Naive thymus-derived CD8-positive, alpha-beta T cell (primary cell): ENCODE measurements at places on chromosomes 16 and 17.

- H3K27ac ChIP-seq, result no peak overlapping the region
- H3K4me1 ChIP-seq, result peaks cover 36% of the 10 kb centered on the region
- no peak for DNase-seq
- H3K36me3 ChIP-seq, result peaks cover 4% of the 10 kb centered on the region
- H3K4me3 ChIP-seq, result no peak overlapping the region
These were observed 80.9 kb downstream of the PRKCA start for GRCh38 chr17:66383333-66383732.

GRCh38 chr17:22570144-22570845 lies 878.0 kb downstream of the KCNJ18 start:
- H3K4me3 ChIP-seq, result no peak overlapping the region
- no peaks in the 10 kb centered on the region for H3K36me3 ChIP-seq
- H3K27ac ChIP-seq, result no peak overlapping the region
- no peak for DNase-seq

DNA sequence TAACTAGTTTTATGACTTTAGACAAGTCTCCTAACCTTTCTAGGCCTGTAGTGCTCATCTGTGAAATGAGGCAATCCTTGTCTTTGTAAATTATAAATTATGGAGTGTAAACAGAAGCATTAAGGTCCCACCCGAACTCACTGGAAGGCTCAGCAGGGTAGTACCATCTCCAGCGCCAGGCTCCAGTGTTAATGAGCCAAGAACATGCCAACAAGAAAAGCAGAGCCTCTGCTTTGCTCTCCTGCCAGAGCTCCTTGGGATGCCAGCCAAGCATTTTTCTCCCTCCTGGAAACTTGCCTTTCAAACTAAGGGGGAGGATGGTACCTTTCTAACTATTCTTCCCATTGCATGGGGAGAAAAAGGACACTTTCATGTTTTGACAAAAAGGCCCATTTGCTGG lies 14.9 kb downstream of the LIMD2 start:
- H3K27me3 ChIP-seq, result no peaks in the 10 kb centered on the region
- no peak for DNase-seq
- no peak overlapping the region for H3K27ac ChIP-seq
- H3K36me3 ChIP-seq, result no peaks in the 10 kb centered on the region
- no peak overlapping the region for H3K4me3 ChIP-seq

- H3K27me3 ChIP-seq, result peaks cover 16% of the 10 kb centered on the region
- no peaks in the 10 kb centered on the region for H3K36me3 ChIP-seq
These were observed 7.6 kb downstream of the RCVRN start for GRCh38 chr17:9897372-9897968.

- DNase-seq, result no peak
- no peaks in the 10 kb centered on the region for H3K27me3 ChIP-seq
- H3K36me3 ChIP-seq, result no peaks in the 10 kb centered on the region
- peak overlapping the region; percentile 49 for H3K27ac ChIP-seq
- H3K4me1 ChIP-seq, result no peaks in the 10 kb centered on the region
These were observed 11.7 kb downstream of the COL1A1 start for GRCh38 chr17:50189550-50190292.

GRCh38 chr16:1612320-1613111 lies at the start of gene CRAMP1:
Gene CRAMP1, plus strand, starts transcription at chr16:1612360. Its CDS starts 2,280 bp downstream, at chr16:1614640.
- peak within 1 kb of the TSS; percentile 92 for H3K4me3 ChIP-seq
- DNase-seq, result no peak
- H3K27ac ChIP-seq, result peak within 1 kb of the TSS; percentile 99
- H3K27me3 ChIP-seq, result peaks cover 17% of the 10 kb centered on the region

DNA sequence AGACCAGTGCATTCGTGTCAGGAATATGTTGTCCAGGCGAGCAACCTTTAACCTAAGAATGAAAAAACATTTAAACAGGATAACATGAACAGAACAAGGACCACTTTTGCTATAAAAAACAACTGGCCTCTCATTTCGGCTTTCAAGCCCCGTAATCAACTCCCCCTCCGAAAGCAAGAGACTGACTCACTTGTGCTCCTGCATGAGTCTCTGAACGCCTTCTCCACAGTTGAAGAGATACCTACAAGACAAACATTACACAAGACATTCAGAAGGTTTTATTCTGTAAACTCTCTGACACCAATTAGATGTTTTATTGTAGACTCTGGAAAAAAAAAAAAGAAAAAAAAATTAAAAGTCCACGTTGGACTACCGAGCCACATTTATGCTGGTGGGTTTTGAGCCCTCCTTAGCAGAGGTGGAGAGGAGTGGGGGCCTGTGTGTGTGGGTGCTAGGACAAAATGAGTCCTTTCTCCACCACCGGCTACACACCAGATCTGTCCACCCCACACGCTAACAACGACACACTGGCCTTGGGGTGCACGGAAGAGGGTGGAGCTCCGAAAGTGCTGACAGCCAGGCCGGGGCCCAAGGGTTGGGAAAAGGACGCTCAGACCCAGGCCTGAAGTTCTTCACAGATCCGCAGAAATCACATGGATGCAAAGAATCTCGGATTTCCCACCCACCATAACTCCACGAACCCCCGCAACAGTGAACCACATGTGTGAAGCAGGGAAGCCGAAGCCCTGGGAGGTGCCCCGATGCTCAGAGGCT lies 759 bp downstream of the ELAC2 start:
- peak overlapping the region; percentile 13 for H3K27ac ChIP-seq
- no peak for DNase-seq
- H3K4me1 ChIP-seq, result peaks cover 36% of the 10 kb centered on the region
- H3K27me3 ChIP-seq, result no peaks in the 10 kb centered on the region

DNA sequence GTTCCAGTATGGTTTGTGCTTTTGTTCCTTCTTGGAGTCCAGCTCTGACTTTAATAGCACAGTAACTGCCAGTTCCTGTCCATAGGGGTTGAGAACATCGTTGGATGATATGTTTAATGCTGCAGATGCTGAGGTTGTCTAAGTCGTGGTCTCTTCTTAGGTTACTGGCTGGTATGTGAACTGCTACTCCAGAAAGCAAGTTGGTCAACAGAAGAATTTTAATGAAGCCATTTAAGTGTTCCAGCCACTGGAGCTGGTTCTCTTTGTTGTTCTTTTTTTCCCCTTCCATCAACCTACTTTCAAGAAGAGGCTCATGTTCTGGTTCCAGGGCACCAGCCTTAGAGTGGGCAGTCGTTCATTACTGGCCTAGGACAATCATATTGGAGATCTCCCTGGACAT lies 140.3 kb upstream of the TBX2 start:
- no peak overlapping the region for H3K27ac ChIP-seq
- no peaks in the 10 kb centered on the region for H3K36me3 ChIP-seq
- no peak for DNase-seq

DNA sequence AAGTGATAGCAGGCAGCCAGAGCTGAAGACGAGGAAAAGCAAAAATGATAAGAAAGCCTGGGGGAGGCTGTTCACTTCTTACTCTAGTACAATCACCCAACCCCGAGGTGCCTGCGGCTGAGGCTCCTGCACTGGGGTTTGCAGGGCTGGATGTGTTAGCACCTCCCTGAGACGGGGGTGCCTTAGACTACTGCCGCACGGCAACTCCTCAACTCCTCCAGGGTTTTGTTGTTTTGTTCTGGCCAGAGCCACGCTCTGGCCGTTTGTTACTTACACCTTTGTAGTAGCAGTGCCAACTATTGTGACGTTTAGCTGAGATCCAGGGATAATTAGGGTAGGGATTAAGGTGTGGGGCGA lies 51.5 kb downstream of the LDHD start:
- DNase-seq, result no peak
- H3K4me1 ChIP-seq, result peaks cover 13% of the 10 kb centered on the region
- H3K4me3 ChIP-seq, result peak overlapping the region; percentile 53
- H3K36me3 ChIP-seq, result no peaks in the 10 kb centered on the region

GRCh38 chr17:82553210-82553930 lies 33.8 kb downstream of the FOXK2 start:
- no peaks in the 10 kb centered on the region for H3K36me3 ChIP-seq
- DNase-seq, result no peak
- H3K4me3 ChIP-seq, result no peak overlapping the region
- H3K27ac ChIP-seq, result no peak overlapping the region
- peaks cover 52% of the 10 kb centered on the region for H3K4me1 ChIP-seq

DNA sequence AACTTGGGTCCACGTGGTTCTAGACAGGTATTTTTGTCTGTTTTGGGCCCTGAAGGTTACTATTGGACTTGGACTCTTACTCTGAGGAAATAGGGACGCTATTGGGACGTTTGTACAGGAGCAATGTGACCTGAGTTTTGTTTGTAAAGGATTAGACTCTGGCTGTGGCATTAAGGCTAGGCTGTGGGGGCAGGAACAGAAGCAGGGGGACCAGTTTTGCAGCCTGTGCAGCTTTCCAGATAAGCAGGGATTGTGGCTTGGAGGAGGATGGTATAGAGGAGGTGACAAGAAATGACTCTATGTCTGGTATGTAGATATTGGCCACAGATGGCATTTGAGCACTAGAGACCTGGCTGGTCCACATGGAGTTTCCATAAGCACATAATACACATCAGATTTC lies 12.8 kb downstream of the NOD2 start:
- no peak overlapping the region for H3K4me3 ChIP-seq
- DNase-seq, result no peak
- peaks cover 21% of the 10 kb centered on the region for H3K36me3 ChIP-seq
- no peak overlapping the region for H3K27ac ChIP-seq

DNA sequence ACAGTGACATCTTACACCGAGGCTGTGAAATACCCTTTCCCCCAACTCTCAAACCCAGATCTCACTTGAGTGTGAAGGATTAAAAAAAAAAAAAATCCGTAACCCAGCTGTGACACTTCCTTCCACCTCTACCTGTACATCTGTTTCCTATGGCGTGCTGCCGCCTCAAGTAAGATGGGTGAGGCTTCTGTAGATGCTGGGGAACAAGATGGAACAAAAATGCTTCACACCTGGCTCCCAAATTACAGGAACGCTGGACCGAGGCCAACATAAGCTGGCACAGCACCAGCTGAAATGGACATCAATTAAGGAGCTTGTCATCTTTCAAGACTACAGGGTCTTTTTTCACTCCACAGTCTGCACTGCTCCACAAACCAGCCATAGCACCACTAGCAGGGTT lies 95.9 kb downstream of the HIC1 start:
- peaks cover 9% of the 10 kb centered on the region for H3K4me1 ChIP-seq
- H3K27me3 ChIP-seq, result no peaks in the 10 kb centered on the region
- no peak overlapping the region for H3K4me3 ChIP-seq

GRCh38 chr16:47392081-47392480 lies 68.8 kb downstream of the ITFG1 start:
- H3K27ac ChIP-seq, result no peak overlapping the region
- H3K4me1 ChIP-seq, result peaks cover 19% of the 10 kb centered on the region
- H3K4me3 ChIP-seq, result peak overlapping the region; percentile 19
- DNase-seq, result no peak

DNA sequence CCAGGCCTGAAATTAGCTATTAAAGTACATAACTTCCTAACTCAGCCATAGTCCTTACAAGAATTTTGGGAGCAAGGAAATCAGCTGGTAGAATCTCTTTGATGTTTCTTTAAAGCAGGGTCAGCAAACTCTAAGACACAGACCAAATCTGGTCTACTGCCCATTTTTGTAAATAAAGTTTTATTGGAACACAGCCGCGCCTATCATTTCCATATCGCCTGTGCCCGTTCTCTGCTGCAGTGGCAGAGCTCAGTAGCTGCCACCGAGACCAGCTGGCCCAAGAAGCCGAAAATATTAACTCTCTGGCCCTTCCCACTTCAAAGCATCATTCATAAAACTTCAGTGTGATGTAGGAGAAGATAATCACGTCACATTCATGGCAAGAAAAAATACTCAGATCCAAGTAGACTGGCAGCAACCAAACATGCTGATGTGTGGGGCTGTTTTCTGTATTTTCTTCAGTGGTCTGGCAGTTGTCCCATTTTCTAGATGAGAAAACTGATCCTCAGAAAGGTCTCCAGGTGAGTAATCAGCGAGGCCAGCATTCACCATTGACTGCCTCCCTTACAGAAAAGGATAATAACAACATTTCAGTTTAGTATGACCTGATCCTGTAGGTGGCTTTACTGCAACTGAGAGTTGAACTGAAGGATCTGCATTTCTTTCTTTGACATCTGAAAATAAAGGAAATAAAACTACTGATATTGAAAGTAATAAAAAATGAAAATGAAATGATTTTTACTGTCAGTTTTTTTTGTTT lies 18.0 kb upstream of the HSBP1 start:
- H3K27me3 ChIP-seq, result peaks cover 13% of the 10 kb centered on the region
- no peak overlapping the region for H3K27ac ChIP-seq
- no peaks in the 10 kb centered on the region for H3K4me1 ChIP-seq
